ENCODE measurements at places on chromosomes 16 and 17.

DNA sequence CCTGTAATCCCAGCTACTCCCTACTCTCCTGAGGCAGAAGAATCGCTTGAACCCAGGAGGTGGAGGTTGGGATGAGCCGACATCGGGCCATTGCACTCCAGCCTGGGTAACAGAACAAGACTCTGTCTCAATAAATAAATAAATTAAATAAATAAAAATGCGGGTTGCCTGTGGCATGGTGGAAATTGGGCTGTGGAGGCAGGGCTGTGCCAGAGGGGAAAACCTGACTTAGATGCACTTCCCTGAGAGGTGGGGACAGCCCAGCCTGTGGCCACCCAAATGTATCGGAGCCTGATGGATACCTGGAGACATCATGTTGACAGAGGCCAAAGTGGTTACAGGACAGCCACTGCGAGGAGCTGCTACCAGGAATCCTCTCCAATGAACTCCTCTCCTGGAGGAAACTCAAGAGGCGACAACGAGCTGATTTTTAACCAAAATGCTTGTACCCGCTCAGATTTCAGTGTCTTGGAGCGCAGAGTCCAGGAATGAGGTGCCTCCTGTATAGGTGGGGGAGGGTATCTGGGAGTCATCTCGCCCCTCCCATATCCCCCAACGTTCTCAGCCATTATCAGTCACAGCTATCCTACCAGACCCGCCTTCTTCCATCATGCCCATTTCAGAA is 32.3 kb downstream of the DDX19A start:
- no peak for DNase-seq

- peak; percentile 91 for DNase-seq
Observed at GRCh38 chr17:39244600-39245570, 19.1 kb upstream of the STAC2 start.

GRCh38 chr17:27236717-27237315 is 57.1 kb upstream of the WSB1 start:
- peak; percentile 77 for DNase-seq

GRCh38 chr17:64004218-64004770 is 6.1 kb downstream of the PRR29 start:
- no peak for DNase-seq

GRCh38 chr16:13835387-13835786 is 84.6 kb upstream of the ERCC4 start:
- DNase-seq = no peak

DNA sequence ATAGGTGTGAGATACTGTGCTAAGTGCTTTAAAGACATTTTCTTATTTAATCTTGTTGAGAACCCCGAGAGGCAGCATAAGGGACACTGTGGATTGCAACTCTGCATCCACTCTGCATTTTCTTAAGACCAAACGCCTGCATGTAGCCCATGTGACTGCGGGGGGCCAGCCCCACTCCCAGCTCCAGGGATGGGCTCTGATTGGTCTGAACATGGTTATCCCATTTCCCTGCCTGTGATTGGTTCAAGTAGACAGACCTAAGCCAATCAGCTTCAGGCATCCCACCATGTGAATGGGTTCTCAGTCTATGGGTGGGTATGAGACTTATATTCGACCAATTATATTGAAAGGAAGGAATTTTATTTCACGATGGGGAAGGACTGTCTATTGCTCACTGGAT is 33.2 kb upstream of the USP7 start:
- DNase-seq = no peak

DNA sequence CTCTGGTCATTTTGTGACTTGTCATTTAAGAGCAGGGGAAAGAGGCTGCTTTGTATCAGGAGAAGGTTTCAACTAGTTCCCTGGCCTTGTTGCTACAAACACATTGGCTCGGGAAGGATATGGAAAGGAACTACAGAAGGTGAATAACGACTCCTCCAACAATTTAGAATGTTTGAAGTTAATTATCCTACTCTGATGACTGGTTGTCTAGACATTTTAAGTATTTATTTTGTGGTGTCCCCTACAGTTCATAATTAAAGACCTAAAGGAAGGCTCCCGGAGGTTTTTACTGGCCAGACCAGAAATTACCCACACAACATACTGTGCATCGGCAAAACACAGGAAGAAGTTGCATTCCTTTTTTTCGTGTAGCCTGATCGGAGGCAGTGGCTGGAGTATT is 515.8 kb upstream of the SALL1 start:
- DNase-seq = no peak

- no peak for DNase-seq
Observed at GRCh38 chr16:54022362-54022761, 264.2 kb downstream of the IRX3 start.

GRCh38 chr16:8905168-8905762 is 23.1 kb downstream of the LITAFD start:
- no peak for DNase-seq

- no peak for DNase-seq
Observed at GRCh38 chr16:52050418-52050817, 496.5 kb downstream of the TOX3 start.

GRCh38 chr16:84340325-84341040 is 27.9 kb upstream of the ATP2C2 start:
- no peak for DNase-seq

GRCh38 chr17:77085926-77086432 is 54.8 kb upstream of the SEC14L1 start:
- DNase-seq = no peak

GRCh38 chr16:22235839-22236745 is 30.0 kb downstream of the EEF2K start:
- DNase-seq = no peak

GRCh38 chr16:31473264-31473984 is 1.5 kb downstream of the TGFB1I1 start:
- no peak for DNase-seq

DNA sequence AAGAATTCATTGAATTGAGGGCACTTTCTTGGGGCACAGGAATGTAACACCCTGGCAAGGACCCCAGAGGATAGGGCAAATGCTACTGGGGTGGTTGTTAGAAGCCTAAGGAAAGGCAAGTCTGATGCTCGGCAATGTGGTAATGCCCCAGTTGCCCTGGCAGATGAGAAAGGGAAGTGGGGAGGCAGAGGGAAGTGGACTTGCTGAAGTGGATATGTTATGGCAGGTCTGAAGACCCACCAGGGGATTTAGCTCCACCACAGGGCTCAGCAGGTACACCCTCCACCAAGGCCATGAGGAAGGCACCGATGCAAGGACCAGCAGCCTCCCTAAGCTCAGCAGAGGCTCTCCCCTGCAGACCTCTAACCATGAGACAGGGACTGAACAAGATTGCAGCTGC is 184.8 kb downstream of the IRX5 start:
- DNase-seq = no peak

- peak; percentile 72 for DNase-seq
Observed at GRCh38 chr17:58335061-58335731, 6.6 kb upstream of the TSPOAP1 start.

DNA sequence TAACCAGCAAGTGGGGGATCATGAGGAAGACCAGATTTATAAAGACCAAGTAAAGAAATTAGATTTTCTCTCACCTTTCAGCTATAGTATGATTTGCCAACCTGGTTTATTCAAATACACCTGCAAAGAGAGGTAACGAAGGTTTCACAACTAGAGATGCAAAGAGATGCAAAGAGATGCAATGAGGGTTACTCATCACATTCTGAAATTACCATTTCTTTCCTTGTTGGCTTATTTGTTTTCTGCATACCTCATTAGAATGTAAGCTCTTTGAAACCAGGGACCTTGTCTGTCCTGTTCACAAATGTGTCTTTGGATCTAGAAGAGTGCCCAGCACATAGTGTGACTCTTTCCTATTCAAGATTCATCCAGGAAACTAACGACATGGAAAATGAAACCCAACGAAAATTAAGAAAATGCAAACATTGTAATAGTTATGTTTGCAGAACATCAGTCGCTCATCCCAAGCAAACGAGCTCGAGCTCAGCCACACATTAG is 9.0 kb upstream of the LONP2 start:
- DNase-seq = no peak

DNA sequence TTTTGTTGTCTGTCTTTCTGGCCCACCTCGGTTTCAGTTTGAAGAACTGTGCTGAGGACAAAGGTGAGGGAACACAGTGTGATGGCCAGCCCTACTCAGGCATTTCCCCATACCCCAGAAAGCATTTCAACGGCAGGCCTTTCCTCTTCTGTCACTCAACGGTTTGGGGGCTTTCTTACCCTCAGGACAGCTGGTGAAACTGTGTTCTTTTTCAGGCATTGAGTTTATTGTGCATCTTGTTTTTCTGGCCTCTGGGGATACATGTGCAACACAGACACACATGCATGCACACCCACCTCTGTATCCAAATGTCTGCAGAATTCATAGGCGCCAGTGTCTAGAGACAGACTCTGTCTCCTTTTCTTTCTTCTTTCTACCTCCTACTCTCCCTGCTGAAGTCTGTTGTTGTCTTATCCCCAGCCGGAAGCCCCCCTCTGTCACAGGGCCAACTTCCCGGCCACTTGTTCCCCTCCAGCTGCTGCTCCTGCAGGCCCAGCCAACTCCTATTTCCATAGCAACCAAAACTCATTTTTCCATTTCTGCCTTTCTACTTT is 17.0 kb downstream of the CHD9 start:
- DNase-seq = no peak

GRCh38 chr16:54128629-54129234 is 157.9 kb downstream of the IRX3 start:
- no peak for DNase-seq
